ENCODE measurements at places on chromosomes 5 and 9.
A peak's percentile ranks its signal among the peaks of the same experiment; 100 is the strongest.

GRCh38 chr9:90774682-90775081 lies 26.9 kb upstream of the SYK start:
- no peak for DNase-seq

DNA sequence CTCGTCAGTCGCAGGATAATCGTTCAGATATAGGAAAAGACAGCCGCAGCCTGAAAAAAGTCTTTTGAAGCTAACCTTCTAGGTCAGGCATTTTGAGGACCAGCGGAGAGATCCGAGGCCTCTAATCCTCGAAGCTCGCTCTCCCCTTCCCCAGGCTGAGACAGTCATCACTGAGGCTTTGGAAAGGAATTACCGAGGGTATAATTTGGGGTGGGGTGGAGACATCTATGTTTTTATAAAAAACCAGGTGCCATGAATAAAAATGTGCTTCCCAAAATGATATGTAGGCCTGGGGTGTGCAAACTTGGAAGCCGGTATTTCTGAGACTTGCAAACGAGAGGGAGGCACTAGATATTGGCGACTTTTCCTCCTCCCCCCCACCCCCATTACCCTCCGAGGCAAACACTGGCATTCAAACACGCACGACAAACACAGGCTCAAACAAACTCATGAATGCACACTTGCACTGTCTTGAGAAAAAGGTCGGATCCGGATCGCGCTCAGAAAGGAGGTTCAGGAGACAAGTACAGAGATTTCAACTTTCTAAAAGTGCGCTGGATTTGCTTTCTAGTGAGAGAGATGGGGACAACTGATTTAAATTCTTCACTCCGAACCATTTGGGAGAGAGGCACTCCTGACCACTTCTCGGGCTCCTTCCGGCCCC lies 935 bp upstream of the MSX2 start:
- peak; percentile 53 for DNase-seq

DNA sequence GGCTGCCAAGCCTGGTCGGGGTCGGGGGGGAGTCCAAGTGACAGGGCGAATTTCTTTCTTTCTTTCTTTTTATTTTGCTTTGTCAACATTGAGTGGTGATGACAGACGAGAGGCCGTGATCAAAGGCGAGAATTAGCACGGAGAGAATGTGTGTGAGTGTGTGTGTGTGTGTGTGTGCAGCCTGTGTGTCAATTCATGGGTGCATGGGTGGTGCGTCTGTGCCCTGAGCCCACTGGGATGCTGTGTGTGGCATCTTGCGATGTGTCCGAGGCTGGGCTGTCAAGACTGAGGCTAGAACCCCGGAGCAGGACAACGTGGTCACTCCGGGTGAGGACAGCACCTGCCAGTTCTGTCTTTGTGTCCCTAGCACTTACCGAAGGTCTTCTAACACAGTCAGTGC lies 4.7 kb upstream of the FIBCD1 start:
- peak; percentile 50 for DNase-seq

GRCh38 chr5:140393738-140394137 lies 7.9 kb upstream of the ANKHD1 start:
- no peak for DNase-seq

GRCh38 chr9:90046317-90046861 lies 441.6 kb downstream of the GADD45G start:
- DNase-seq, result no peak

- DNase-seq, result no peak
Observed at GRCh38 chr5:80008995-80009765, 18.1 kb upstream of the MTX3 start.

GRCh38 chr9:111975709-111976108 lies 79.1 kb downstream of the UGCG start:
- peak; percentile 69 for DNase-seq

DNA sequence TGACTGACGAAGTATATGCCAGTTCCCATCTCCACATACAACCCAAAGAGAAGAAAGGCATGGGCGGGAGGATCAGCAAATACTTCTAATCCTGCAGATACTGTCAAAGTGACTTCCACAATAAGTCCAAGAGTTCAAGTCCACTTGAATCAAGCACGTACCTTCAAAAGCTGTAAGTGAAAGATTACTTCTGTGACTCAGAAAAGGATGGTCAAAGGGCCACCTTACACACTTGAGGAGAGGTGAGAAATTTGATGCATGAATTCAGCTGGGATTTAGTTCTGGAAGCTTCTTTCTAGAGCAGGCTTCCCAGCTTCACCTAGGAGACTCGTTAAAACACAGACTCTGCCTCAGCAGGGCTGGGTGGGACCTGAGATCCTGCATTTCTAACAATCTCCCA lies 357.5 kb downstream of the GLIS3 start:
- DNase-seq, result no peak

DNA sequence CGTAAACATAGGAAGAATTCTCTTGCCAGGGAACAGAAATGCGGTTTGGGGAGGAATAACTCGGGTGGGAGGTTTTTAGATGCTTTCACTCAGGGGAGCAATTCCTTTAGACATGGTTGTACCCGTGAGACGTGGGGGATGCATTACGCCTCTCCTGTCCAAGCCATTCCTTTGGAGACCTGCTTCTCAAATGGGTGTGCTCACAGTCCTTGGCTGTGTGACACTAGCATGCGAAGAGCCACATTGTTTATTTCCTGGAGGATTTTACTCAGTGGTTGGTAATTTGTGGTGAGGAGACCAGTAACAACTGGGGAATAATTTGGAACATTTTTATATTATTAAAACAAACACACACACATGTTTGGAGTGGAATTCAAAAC lies 18.5 kb downstream of the COL15A1 start:
- no peak for DNase-seq

DNA sequence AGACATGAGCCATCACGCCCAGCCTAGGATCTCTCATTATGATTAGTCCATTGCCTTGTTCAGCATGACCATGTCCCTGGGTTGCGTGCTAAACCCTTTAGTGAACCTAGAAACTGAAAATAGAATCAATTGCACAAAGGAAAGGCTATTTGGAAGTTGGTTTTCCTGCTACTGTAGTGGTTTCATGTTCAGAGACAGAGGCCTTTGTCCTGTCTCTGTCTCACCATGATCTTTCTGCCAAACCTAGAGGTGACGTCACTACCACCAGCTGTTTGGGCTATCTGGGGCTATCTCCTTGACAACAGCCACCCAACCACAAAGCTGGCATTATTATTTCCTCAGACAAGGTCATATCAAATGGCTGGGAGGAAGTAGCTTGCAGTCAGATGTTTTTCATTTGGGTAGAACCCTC lies 4.0 kb upstream of the CDK5RAP2 start:
- DNase-seq, result peak; percentile 61

GRCh38 chr9:87684627-87685219 lies 41.2 kb upstream of the CTSL start:
- peak; percentile 90 for DNase-seq

GRCh38 chr5:35149041-35149440 lies 81.2 kb downstream of the PRLR start:
- no peak for DNase-seq

GRCh38 chr5:159240301-159240870 lies 22.7 kb upstream of the UBLCP1 start:
- DNase-seq, result no peak
